ENCODE measurements at places on chromosomes 16 and 17.
A peak's percentile ranks its signal among the peaks of the same experiment; 100 is the strongest.

- DNase-seq, result no peak
These were observed 2.7 kb upstream of the CCDC57 start for GRCh38 chr17:82215095-82215971.

DNA sequence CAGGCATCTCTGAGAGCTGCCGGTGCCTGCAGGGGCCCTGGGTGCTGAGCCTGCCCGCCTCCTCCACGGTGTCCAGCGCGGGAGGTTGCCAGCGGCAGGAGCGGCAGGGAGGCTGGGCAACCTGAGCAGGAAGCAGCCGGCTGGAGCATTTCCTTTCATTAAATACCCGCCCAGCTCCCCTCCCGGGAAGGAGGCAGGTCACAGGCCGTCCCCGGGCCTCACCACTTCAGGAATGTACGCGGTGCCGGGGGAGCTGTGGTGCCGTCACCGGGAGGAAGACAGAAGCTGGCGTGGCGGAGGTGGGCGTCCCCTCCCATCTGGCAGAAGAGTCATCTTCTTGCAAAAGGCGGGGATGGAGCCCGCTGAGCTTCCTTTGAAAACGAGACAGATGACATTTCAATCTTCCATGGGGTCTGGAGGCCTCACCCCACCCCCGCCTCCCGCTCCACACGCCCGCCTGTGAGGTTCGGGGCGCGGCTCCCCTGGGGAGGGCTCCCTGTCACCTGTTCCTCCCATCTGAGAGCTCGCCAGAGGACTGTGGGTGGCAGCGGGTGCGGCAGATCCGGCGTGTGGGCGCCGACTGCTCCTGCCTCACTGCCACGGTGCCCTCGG, 16.0 kb downstream of the SOX8 start:
- no peak for DNase-seq

DNA sequence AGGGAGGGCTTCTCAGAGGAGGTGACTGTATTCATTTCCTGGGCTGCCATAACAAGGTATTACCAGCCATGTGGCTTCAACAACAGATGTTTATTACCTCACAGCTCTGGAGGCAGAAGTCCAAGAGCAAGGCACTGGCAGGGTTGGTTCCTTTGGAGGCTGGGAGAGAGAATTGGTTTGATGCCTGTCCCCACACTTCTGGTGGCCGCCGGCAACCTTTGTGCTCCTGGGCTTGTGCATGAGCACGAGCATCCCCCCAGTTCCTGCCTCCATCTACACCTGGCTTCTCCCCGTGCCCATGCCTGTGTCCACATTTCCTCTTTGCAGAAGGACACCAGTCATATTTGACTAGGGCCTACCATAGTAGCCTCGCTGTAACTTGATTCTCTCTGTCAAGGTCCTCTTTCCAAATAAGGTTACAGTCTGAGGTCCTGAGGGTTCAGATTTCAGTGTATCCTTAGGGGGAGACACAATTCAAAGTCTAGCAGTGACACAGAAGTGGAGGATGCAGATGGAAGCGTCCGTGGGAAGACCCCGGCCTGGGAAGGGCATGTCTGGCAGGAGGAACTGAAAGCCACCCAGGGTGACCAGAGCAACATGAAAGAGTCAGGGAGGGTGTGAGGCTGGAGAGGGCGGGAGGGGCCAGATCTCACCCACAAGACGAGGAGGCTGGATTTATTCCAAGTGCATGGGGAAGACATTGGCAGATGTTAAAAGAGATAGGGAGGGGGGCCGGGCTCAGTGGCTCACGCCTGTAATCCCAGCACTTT, 188.2 kb upstream of the HSBP1 start:
- no peak for DNase-seq

DNA sequence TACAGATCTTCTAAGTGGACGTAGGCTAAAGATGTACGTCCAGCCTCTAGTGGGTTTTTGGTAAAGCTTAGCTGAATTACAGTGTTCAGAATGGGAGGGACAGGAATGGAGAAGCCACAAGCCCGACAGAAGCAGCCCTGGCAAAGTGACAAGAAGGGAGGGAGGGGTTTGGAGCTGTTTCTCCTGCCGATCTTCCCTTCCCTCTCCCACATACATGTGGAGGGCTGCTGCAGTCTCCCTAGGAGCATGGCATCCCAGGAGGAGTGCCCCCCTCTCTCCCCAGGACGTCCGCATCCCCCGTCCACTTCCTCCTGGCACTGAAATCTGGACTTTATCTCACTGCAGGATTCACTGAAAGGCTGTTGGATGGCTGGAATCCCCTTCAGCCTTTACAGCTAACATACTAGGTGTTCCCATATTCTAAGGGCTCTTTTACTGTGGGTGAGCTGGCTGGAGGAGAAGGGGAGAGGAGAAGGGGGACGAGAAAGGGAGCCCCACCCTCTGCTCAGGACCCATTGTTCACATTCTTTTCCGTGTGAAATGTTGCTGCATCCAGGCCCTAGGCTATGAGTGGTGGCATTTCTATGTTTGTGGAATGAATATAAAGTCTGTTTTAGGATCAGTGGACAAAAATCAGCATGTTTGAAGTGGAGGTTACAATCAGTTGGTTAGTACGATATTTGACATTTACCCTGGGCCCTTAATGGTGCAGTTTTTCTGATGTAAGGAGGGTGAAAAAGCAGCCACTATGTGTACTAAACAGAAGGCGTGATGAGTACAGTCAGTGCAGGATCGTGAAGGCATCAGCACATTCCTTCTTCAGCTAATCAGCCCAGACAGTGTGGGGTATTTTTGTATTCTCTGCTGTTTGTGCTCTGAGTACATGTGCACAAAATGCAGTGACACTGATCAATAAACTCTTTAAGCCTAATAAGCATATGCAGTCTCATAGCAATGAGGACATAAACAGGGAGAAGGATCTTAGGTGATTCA, 94.6 kb downstream of the SPECC1 start:
- no peak for DNase-seq

DNA sequence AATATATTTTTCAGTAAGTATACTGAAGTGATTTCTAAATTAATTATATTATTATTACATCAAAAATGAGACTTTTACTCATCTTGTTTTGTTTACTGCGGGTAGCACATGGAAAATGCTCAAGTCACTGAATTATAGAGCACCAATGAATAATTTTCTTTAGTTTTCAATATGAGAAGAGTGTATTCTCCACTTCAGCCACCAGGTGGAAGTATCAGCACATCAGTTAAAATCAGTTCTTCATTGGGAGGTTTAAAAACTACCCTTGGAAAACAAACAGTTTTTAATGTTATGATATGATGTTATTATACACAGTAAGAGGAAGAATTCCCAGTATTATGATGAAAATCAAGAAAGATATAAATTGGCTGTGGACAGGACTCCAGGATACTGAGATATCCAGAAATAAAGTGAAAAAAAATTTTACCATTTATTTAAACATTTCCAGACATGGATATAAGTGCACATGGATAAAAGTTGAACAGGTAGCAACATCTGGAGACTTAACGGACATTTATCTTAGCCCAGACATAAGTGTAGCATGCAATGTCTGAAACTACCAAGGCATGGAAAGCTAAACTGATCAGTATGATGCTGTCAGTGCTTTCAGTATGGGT, 467.3 kb downstream of the KCNJ2 start:
- DNase-seq, result peak; percentile 32

DNA sequence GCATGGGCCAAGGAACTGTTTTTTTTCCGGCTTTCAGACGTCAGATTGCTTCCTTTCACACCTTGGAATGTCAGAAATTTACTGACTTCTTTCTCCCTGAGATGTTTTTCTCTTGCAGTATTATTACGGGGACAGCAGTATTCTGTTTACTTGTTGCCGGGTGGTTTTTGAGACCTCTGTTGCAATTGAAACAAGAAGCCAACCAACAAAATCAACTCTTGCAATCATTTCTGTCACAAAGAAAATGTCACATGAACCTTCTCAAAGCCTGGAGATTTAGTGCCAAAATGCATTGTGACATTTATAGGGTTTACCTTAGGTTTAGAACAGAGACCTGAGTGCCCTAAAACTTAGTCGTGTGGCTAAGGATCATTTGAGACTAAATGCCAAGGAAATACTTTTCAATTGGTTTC, 174.3 kb downstream of the MAP2K6 start:
- DNase-seq, result no peak

- DNase-seq, result no peak
These were observed 9.7 kb upstream of the ALOX15B start for GRCh38 chr17:8029121-8029520.

Measured in NCI-H446 treated with DMSO at 0.1 percent for 48 hours (cell line).